ENCODE measurements at places on chromosomes 1 and 21. TPM values are rescaled to one million over a fixed set of nuclear protein-coding genes. Genes with fewer than 3 reads are reported as not detected.

- ATAC-seq: no peak
These were observed 1.2 kb downstream of the TRIT1 start for GRCh38 chr1:39882152-39882551.

GRCh38 chr1:28243685-28244311, 7.9 kb downstream of the ATP5IF1 start:
- ATAC-seq: no peak

- no peak for ATAC-seq
These were observed 135.1 kb downstream of the ZSCAN20 start for GRCh38 chr1:33607444-33608005.

- ATAC-seq: no peak
These were observed 561.3 kb downstream of the NCAM2 start for GRCh38 chr21:21559285-21560045.

Gene TTLL10
- total RNA-seq: 1.0 TPM

GRCh38 chr21:46065215-46065913, 32.5 kb upstream of the COL6A2 start:
- ATAC-seq: no peak

GRCh38 chr1:108830119-108831008, 26.5 kb downstream of the AKNAD1 start:
- peak; percentile 71 for ATAC-seq

Gene ITGB2
- total RNA-seq: 7.1 TPM

GRCh38 chr1:113199760-113200455, 126.9 kb downstream of the LRIG2 start:
- peak; percentile 58 for ATAC-seq

Gene WNT3A
- 0.44 TPM for total RNA-seq

DNA sequence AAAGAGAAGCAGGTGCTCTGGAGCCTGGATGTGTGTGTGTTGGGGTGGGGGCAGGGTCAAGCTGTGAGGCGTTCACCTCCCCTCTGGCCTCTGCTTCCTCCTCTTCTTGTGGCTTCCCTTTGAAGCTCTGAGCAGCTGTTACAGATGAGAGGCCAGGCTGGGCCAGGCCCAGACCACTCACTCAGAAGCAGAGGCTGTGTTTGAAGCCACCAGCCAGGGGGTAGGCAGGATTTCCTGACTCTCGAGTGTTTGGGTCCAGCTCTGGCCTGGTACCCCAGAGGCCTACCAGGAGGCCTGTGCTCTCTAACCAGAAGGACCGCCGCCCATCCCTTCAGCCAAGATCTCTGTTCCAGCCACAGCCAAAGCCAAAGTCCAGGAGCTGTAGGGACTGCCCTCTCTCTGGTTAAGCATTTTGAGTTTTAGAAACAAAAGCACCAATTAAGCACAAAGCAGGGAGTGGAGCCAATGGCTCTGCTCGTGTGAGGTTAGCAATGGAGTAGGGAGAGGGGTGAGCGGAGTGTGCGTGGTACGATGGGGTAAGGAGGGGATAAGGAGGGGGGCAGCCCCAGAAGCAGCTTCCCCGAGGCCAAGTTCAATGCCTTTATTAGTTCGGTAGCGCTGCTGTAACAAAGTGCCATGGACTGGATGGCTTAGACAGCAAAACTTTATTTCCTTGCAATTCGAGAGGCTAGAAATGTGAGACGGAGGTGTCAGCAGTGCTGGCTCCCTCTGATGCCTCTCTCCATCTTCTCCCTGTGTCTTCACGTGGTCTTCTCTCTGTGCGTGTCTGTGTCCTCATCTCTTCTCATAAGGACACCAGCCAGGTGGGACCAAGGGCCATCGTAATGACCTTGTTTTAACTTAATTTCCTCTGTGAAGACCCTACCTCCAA, 20.5 kb downstream of the RCSD1 start:
- peak; percentile 47 for ATAC-seq

Gene FLG2
- total RNA-seq: not detected

DNA sequence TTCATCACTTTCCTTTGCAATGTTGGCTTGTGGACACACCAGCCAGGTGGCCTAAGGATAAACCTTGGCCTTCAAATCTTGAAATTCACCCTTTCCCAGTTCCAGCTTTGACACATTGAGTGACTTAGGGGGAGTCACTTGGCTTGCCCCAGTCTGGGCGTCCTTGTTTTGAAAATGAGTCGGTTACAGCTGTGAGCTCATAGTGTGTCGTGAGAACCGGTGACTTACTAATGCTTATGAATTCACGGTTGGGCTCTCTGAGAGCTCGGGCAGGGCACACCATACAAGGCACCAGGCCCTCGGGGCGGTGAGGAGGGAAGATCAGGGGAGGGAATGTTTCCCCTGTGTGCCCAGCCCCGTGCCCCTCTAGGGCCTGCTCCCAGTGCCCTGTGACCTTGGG, 126.9 kb upstream of the TMPRSS2 start:
- peak; percentile 64 for ATAC-seq

GRCh38 chr1:246152986-246153431, 354.1 kb downstream of the SMYD3 start:
- no peak for ATAC-seq

DNA sequence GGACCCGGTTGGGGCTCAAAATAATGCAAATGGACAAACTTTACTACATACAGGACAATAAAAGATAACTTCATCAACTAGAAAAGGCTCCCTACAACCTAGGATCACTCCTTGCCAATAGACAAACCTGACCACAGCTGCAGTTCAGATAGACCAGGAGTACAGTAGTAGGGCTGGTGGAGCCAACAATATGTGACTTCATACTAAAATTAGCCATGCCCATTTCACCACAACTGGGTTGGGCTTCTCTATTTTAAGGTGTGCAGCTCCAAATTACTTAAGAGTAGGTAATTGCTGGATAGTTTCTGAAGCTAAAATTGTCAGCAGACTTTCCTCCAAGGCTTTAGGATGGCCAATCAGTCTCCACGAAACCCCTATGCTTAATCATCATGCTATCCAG, 3.9 kb downstream of the DENND1B start:
- no peak for ATAC-seq

- peak; percentile 16 for ATAC-seq
These were observed 778 bp downstream of the EVI5 start for GRCh38 chr1:92784021-92784638.
